ENCODE measurements at places on chromosomes 4 and X.

- DNase-seq: no peak
Measured at GRCh38 chr4:153822316-153822715, 33.4 kb upstream of the SFRP2 start.

DNA sequence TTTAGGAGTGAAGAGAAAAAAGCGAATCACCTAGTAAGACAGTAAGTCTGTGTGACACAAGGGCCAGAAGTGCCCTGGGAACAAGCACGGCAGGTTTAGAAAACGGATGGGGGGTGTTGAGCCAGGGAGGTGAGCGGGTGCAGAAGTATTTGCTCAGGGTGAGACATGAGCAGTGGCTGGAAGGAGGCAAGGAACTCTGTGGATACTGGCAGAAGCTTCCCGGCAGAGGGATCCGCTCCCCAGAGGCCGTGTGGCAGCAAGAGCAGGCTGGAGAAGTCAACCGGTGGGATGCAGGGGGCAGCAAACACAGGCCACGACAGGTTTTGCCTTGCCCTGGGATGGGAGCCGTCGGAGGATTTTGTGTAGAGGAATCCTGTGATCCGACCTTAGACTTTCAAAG, 2.3 kb upstream of the UVSSA start:
- no peak for DNase-seq

DNA sequence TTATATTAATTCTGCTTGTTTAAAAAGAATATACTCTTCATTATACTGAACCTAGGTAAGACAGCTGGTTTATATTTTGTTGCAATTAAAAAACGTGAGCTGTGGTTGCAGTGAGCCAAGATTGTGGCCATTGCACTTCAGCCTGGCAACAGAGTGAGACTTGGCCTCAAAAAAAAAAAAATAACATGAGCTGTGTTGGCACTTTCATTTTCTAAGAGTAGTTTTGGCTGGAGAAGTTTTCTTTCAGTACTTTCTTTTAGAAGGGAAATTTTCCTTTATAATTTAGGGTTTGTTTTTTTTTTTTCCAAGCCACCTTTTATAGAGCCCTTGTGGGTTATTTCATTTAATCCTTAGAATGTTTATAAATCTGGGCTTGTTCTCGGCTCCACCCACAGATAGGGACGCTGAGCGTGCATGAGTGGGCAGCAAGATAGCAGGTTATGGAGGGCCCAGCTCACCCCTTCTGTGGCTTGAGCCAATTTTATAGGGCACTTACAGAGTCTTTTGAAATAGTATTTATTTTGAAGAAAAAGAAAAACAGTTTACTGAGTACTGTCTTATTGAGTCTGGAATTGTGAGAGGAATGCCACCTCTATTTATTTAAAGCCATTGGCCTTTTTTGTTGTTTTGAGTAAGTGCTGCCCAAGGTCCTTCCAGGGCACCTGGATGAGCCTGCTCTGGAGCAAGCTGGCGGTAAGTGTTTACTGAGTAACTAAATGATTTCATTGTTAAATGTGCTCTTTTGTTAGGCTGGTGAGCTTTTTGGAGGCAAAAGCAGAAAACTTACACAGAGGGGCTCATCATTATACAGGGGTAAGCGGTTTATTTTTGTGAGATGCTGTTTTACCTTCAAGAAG, 60.9 kb downstream of the HTT start:
- DNase-seq: no peak

DNA sequence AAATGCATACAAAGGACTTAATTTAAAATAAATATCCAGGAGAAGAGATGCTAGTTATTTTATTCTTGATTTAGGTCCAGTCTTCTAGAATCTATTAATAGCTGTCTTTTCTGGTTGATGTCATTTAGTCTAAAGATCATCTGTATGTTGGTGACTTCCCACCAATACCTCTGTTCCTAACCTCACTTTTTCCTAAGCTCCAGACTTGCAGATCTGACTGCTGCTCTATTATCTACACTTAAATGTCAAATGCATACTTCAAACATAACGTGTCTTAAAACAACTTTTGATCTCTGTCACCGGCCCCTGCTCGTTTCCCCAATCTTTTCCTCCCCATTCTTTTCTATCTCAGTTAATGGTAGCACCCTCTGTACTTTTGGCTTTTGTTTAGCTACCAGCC, 133.3 kb downstream of the STIM2 start:
- DNase-seq: no peak

- DNase-seq: no peak
Measured at GRCh38 chr4:78800965-78801364, 24.8 kb downstream of the BMP2K start.

DNA sequence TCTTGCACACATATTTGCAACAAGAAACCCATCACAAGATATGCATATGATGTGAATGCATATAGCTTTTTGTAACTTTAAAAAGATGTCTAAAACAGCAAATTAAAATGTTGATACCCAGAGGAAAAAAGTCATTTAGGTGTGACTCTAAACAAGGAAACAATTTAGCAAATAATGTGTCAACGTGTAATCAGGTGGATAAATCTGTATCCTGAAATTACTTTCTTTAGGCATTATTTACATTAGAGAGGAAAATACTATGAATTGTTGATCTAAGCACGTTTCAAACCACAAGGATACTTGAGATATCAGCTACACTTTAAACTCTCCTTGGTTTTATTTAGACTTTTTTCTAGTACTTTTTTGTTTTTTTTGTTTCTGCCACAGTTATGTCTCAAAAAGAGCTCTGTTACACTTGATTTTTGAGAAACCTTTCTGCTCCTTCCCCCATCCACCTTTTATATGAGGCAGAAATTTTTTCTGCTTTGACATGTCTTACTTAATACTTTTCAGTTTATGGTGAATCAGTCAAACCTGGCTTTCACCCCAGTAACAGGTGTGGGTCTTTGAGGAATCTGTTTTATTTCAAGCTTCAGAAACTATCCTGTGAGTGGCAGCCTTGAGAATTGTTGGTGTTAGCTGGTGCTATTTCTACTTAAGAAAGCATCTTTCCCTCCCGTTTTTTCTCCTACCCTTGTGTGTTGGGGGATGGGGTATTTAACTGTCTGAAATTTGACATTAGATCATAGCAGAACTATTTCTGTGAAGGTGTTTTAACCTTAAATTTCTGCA, 1.9 kb downstream of the NPNT start:
- no peak for DNase-seq

- DNase-seq: no peak
Measured at GRCh38 chrX:129510331-129510730, 13.0 kb downstream of the SMARCA1 start.

DNA sequence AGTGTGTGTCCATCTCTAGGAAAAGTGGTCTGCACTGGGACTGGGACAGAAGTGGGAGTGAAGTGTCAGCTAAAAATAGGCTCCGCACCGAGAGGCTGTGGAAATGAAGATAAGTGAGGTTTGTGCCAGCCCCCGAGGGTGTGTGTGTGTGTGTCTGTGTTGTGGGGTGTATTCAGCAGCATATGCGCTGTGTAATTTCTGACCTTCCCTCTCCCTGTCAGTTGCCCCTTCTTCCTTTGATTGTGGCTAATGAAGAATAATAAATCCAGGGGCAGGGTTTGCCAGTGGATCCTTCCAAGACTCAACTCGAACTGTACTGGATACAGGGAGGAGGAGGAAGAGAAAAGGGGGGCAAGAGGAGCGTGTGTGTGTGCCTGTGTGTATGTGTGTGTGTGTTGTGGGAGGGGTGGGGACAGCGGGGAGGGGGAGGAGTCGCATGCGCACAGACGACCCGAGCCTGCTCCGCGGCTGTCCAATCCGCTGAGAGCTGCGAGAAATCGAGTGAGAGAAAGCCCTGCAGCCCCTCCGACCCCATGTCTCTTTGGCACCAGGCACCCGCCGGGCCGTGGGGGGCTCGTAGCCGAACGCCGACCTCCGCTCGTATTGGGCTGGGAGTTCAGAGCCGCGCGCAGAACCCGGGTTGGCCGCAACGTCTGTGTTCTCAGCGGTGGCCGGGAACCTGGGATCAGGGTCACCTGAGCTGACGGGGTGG, 916 bp upstream of the POU4F2 start:
- no peak for DNase-seq

Measured in stimulated activated CD4-positive, alpha-beta T cell treated with anti-CD3 and anti-CD28 coated beads, Interleukin-15, amount 100 ng/mL, for 24 hours (primary cell).